ENCODE measurements at places on chromosomes 3 and 15.

DNA sequence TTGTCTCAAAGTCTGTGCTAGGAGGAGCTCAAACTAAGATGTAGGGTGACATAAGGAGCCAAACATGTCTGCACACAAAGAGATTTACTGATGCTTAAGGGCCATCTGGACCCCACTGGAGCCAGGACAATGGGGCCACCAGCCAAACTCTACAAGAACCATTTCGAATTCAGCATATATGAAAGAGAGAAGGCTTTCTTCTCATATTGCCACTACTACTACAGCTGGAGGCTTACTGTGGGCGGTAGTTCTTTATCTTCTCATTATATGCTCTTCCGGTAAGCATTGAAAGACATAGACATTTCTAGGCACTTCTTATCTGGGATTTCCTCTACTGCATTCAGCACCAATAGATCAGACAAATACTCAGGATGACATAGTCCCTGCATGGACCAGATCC is 404.4 kb upstream of the PROK2 start:
- DNase-seq, result no peak

DNA sequence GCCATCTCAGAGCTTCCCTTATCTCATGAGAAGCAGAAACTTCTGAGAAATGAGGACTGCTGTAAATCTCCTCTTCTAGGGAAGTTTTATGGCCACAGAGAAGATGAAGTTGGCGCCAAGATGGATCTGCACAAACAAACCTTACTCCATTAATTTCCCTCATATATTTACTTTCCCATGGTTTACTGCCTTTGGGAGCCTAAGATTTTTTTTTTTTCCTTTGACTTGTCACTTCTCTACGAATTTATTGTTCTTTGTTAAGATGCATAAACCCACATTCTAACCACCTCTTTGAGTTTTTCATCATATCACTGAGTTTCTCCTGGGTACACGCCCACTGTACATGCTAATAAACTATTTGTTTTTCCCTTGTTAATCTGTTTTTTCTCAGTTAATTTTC is 21.5 kb upstream of the NPTN start:
- DNase-seq, result no peak

DNA sequence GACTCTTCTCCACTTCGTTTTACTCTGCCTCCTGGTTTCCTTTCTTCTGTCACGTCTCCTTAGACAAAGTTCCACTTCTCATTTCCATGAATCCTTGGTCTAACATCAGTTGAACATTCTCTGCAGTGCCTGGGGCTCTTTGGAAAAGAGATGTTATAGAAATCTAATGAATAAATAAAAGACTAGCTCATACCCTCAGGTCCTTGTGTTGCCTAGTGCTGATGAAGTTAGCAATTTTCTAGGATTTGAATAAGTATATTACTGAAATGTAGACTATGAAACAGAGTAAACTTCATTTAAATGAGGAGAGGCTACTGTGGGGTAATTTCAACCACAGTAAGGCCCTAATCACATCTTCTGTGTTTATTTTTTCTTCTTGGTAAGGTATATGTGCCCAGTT is 146.9 kb upstream of the CADPS start:
- no peak for DNase-seq

GRCh38 chr3:138188013-138188730 is 1.1 kb downstream of the ARMC8 start:
- DNase-seq, result no peak

- no peak for DNase-seq
Observed at GRCh38 chr3:97699889-97700288, 64.7 kb upstream of the ARL6 start.

DNA sequence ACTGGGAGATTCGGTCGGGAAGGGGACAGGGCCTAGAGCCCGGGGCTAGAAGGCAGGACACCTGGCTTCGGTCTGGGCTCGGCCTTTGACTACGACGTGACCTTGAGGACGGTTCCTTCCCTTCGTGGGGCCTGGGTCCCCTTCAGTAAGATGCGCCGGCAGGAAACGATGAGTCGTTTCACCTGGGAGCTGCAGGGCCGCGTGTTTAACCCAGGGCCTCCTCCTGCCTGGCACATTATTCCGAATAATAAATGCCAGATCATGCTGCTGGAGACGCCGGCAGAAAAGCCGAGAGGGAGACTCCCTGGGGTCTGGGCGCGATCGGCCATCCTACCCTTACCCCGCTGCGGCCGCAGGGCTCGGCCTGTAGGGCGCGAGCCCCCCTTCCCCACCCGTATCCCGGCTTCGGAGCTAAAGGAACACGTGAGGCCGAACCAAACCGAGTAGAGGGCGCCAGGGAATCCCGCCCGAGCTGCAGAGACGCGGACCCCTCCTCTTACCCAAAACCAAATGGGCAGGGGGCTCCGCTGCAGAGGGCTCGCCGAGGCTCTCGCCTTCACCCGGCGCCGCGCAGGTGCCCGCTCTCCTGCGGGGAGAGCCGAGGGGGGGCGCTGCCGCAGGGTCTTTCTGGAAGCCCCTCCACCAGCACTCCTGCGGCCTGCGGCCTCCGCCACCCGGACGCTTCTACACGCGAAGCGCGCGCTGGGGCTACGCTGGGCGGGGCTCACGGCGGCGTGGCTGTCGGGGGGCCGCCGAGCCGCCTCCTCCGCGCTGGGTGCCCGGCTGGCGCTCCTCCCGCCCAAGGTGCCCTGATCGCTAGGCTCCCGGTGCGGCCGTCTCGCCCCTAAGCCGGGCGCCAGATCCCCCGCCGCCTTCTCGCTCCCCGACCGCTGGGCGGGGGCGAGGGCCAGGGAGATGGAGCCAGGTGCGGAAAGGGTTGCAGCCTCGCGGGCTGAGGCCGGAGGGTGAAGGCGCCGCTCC is at the start of gene BDH1:
Gene BDH1, minus strand, starts transcription at position 688 of the 981 bp plus-strand sequence. CDS start 9,525 bp downstream, outside the sequence.
- DNase-seq, result peak; percentile 37

GRCh38 chr3:36907911-36908646 is 36.8 kb downstream of the TRANK1 start:
- peak; percentile 55 for DNase-seq

DNA sequence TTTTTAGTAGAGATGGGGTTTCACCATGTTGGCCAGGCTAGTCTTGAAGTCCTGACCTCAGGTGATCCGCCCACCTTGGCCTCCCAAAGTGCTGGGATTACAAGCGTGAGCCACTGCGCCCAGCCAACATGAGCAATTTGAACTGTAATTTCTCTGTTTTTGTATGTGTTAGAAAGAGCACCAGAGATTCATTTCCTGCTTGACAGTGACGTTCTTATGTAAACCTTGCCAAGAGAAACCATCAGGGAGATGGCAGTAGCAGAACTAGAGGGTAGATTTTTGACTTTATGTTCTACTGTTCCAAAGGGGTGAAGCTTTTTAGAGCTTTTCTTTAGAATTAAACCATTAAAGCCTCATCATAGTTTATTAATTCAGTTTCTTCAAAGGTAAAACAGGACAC is 148.1 kb upstream of the UMPS start:
- DNase-seq, result no peak

DNA sequence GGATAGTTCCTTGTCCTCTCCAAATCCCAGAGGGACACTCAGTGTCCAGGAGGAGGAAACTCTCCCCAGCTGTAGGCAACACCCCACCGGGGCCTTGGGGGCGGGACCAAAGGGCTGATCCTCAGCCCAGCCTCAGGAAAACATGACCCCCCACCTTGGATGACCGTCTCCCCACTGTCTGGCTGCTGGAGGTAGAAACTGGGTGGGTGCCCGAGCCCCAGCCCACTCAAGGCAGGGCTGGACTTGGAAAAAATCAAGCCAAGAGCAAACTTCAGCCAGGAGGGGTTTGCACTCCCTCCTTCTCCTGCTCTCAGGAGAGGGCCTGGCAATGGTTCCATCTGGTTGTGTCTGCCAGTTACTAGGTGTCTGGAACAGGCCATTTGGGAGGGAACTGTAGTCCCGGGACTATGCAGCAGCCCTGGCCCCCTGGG is 3.6 kb upstream of the RASL12 start:
- DNase-seq, result no peak

DNA sequence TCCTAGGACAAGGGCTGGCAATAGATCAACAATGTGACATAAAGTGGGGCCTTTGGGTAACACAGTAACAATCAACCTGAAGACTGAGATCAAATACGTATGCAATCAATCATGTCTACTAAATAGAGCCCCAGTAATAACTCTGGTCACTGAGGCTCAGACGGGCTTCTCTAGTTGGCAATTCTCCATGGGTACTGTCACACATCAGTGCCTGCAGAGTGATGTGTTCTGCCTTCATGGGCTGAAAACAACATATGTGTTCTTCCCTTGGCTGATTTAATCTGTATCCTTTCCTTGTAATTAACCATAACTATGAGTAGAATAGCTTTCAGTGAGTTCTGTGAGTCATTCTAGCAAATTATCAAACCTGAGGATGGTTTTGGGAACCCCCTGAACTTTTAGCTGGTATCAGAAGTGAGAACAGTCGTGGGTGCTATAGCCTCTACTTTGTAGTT is 113.6 kb downstream of the TMCO5A start:
- no peak for DNase-seq

DNA sequence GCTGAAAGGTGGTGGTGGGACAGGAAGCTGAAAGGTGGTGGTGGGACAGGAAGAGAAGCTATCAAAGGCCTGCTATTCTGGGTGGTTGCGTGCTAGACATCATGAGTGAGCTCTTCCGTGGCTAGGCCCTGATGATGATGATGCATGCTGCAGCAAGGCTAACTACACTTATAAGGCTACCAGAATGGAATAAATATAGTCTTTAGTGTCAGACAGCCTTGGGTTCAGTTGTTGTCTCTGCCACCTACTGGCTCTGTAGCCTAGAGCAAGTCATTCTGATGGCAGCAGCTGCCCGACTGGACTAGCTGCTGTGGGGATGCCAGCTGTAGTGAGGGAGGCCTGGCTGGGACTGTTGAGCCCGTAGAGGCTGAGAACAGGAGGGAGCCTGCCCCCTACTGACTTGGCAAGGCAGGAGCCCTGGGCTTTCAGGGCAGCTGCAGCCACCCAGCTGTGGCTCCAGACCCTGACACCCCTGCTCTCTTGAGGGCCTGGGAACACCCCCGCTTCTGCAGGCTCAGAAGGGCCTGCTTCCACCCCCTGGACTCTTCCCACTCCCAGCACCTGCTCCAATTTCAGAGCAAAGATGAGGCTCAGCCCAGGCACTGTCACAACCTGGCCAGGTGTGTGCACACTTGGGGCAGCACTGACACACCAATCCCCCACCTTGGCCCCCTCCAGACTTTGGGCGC is 21.4 kb upstream of the ZBED2 start:
- peak; percentile 35 for DNase-seq

DNA sequence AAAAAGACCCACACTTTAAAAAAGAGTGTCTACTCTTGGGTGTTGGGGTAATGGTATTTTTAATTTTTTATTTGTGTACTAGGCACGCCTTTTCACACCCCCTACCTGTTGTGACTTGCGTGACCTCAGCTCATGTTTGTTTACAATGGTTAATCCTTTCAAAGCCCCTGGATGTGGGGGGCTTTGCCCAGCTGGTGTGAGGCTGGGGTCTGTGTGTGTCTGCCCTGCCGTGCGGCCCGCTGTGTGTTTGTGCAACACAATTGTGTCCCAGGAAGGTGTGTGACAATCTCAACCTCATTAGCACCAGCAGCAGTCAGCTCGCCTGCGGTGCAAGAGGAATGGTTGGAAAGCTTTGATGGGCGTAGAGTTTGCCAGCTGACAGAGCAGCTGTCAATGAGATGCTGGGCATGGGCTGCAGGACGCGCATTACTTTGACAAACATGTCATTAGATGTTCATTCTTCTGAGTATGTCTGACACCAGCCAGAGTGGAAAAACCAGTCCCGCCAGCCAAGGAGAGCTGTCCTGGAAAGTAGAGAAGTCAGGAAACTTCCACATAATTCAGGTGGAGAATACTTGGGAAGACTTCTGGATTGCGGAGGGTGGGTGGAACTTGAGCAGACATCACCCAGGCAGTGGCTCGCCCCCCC is 9.6 kb downstream of the LRRK1 start:
- no peak for DNase-seq

DNA sequence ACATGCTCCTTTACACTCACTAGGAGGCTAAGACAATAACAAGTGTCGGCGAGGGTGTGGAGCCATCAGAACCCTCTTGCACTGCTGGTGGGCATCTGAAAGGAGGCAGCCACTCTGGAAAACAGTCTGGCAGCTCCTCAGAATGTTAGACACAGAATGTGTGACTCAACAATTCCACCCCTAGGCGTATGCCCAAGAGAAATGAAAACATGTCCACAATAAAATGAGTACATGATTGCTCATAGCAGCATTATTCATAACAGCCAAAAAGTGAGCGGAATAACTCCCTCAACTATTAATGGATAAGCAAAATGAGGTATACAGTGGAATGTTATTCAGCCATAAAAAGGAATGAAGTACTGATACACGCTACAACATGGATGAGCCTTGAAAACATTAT is 57.8 kb downstream of the WNT7A start:
- DNase-seq, result no peak

DNA sequence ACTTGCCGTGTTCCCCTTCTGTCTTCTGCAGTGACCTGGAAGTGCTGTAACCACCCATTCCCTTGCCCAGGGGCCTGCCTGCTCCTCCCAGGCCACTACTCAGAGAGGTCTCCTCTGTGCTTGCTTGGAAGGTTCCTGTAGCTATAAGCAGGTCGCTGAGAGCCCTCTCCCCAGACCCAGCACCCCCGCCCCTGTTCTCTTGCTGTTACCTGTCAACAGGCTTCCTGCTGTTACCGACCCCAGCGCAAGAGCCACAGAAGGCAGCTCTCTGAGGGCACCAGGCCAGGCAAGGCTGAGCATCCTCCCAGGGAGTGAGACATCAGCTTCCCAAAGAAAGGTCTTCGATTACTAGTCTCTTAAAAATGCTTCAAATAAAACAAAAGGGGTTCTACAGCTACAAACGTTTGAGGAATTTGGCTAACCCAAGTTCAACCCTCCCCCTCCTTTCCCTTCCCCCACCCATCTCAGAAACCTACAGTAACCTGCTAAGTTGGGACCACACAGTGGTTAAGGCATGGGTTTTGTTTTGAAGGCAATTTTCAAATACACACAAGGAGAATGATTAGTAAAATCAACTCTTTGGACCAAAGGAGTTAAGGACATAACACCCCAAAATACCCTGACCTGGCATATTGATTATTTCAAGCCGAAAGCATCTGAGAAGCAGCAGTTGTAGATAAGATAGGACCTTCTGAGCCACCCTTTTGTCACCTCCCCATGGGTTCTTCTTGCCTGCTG is 74.9 kb upstream of the MFGE8 start:
- DNase-seq, result no peak

DNA sequence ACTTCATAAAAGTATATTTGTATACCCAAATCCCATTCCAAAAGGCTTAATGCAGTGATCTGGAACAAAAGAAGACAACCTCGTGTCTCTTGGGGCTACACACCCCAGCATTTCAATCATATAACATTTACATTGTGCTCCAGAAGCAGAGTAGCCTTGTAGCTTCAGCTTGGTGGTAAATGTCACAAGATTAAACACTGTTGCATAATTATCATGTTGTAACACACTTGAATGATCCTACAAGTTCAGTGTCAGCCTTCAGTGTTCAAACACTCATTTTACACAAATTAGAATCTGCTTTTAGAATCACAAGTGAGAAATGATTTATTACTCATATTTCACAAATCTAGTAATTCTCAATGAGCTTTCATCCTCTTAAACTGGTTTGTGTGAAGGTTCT is 122.6 kb downstream of the CNTN3 start:
- no peak for DNase-seq

DNA sequence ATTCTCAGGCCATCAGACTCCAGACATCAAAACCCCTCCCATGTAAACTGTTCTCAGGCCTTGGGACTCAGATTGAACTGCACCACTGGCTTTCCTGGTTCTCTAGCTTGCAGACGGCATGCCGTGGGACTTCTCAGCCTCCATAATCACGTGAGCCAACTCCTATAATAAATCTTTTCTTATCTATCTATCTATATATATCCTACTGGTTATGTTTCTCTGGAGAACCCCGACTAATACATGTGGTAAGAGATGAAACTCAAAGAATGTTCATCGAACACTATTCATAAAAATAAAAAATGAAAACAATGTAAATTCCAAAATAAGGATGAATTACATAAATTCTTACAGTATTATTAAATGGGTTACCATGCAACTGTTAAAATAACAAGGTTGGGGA is 84.5 kb upstream of the NTRK3 start:
- DNase-seq, result no peak

All from activated CD4-positive, alpha-beta T cell treated with anti-CD3 and anti-CD28 coated beads for 1 hour (primary cell).